ENCODE measurements at places on chromosomes 2 and 18.

DNA sequence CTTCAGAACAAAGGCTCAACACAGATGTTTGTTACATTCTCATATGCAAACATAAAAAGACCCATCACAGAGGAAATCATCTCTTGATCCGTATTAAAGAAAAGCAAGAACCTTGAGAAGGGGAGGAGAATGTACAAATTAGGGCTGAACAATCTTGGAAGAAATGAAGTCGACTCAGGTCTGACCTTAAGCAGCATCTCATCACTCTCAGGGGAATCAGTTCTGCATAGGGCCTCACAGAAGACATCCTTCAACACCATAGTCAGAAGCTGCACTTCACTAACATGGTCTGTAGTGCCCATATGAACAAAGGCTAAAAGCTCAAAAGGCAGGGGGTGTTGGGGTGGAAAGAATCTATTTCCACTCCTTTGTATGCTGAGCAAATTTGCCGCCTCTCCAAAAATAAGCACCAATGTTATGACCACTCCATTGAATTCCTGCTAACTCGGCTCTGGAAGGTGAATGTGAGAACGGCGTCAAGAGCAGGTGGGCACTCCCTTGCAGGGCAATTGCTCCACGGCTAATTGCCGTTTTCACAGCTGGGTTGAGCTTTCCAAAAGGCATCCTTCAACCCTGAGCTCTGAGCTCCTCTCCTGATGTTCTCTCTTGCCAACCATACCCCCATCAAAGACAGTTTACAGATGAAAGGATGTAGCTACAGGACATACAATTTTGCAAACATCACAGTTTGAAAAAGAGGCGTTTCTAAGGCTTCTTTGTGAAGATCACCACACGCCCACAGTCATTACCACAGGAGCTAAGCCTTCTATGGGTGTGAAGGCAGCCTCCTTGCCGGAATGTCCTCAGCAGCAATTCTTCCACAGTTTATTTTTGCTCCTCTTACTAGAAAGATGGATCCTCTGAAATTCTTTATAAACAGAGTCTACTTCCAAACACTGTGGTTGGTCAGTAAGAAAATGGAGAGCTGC is 10.0 kb downstream of the KLF7 start:
- no peak for DNase-seq

DNA sequence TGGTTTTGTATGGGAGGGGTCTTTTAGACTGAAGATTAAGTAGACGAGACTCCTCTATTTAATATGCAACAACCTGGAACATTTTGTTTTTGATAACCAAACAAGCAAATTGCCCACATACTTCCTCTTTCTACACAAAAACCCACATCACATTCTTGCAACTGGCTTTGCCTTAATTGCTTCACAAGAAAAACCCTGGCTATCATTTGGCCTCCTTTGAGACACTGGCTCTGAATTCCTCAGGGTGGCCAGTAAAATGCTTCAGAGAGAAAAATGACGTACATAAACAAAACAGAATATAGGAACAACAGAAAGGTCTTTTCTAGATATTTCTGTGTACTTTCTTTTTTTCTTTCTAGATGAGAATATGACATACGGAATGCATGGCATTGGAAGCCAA is 103.0 kb downstream of the TRIB2 start:
- no peak for DNase-seq

DNA sequence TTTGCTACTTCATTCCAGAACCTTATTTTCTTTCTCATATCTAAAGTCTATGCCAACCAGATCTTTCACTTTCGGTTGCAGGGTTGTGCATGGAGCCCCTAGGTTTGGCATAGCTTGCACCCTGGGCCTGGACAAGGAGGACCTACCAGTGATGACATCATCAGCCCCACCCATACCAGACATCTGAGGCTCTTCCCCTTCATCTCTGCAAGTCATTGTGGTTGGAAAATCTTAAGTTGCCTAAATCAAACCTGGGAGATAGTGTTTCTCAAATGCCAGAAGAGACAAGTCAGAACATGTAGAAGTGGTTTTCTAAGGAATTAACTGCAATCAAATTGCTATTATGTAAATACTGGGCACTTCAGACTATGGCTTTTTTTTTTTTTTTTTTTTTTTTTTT is 363.3 kb downstream of the ZNF516 start:
- DNase-seq, result no peak

DNA sequence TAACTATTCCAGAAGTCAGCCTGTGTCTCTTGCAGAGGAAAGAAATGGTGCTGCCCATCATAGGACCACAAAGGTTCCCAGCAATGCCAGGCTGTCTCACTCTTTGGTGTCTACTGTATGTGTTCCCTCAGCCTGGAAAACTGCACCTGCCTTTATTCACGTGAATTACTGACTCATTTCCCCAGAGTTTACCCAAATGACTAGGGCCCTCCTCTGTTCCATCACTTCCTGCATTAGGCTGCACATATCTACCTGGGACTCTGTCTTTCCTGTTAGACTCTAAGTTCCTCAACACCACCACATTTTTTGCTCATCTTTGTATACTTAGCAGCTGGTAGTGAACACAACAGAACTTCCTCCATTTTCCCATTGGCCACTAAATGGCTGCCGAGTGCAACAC is 188.3 kb downstream of the FHOD3 start:
- DNase-seq, result no peak

DNA sequence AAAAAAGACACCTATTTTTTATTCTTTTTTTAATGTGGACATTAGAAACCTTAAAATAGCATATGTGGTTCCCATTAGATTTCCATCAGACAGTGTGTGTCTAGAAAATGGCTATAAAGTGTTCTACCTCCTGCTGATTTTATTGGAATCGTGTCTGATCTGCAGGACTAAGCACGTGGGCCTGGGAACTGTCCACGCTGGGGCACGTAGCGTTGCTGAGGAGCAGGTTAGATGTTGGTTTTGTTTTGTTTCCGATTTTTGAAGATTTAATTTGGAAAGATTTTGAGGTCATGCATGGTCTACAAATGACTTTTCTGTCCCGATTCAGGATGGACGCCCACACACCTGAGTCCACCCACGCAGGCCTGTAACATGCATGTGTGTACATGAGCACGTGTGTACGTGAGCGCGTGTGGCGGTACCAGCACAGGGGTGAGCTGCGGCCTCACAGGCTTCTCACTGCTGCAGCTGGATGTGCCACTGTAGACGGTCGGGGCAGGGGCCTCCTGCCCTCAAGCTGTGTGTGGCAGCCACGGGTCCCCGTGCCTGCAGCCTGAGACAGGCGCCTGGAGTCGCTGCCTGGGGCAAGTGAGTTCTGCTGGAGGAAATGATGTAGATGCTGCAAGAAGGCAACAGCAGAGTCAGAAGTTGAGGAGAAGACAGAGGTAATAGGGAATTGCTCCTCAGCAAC is 99.7 kb upstream of the CTDP1 start:
- DNase-seq, result no peak

- DNase-seq, result no peak
These were observed 170.5 kb upstream of the KCNJ3 start for GRCh38 chr2:154527962-154528361.

- DNase-seq, result no peak
These were observed 190.4 kb upstream of the ID2 start for GRCh38 chr2:8491296-8492027.

DNA sequence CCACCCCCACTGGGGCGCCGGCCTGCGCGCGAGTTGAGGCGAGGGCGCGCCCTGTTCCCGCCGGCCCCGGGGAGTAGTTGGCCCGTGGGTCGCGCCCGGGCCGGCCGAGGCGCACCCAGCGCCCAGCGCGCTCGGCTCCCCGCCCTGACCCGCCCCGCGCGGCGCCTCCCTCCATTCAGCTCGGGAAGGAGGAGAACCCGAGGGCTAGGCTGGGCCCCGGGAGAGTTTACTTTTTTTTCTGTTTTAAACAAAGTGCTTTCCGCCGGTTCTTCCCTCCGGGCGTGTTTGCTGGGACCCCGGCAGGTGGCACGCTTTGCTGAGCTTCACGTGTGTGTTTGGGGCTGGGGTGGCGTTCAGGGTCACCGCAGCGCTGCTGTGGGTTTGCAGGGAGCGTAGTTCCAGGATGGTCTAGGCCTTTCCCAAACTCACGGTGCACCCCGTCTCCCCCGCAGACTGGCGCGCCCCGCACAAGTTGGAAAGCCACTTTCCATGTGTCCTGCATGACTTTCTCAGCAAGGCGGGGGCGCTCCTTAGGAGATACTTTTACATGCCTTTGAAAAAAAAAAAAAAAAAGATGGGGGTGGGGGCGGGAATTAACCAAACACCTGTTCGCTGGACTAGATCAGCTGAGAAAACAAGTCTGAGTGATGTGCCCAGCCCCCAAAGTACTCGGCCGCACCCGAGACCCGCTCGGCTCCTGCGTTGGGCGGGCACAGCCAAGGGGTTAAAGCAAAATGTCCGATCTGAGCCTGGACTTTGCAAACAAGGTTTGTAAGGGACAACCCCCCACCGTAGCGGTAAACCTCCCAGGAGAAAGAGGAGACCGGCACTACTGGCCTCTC is 825 bp downstream of the ITGA6 start:
- no peak for DNase-seq

DNA sequence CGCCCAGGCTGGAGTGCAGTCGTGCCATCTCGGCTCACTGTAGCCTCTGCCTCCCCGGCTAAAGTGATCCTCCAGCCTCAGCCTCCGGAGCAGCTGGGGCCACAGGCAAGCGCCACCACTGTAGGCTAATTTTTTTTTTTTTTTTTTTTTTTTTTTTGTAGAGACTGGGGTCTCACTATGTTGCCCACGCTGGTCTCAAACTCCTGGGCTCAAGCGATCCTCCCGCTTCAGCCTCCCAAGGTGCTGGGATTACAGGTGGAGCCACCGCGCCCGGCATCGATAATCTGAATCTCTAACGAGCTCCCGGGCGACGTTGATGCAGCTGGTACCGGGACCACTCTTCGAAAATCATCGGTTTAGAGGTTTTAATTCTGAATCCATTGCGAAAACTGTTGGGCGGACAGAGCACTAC is 520 bp upstream of the CYP20A1 start:
- no peak for DNase-seq

- DNase-seq, result no peak
These were observed 113.7 kb downstream of the BCL2 start for GRCh38 chr18:63205791-63206252.

- no peak for DNase-seq
These were observed 25.7 kb downstream of the MDH1 start for GRCh38 chr2:63614448-63614968.

DNA sequence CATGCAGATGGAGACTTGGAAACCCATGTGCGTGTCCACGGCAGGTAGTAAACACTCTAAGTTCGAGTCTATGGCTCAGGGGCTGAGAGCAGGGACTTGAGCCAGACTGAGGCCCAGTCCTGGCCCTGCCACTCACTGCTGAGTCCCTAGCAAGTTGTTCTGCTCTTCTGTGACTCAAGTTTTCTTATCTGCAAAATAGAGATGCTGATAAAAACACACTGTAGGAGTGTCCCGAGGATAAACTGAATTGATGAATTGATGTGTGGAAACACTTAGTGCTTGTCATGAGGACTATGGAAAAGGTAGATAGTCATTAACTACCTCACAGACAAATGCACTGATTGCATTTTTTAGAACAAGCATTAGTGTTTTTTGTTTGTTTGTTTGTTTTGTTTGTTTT is 73.2 kb downstream of the BOLA3 start:
- DNase-seq, result no peak

DNA sequence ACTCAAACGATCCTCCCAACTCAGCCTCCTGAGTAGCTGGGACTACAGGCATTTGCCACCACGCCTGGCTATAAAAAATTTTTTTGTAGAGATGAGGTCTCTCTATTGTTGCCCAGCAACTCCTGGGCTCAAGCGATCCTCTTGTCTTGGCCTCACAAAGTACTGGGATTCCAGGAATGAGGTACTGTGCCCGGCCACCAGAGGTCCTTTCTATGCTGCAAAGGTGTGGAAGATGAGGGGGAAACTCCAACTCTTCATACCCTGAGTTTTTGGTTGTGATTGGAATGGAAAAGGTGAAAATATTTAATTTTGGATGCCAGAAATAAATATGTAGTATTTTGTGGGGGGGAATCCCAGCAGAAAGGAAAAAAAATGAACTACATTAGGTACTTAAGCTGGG is 36.0 kb downstream of the MRPL33 start:
- no peak for DNase-seq

- DNase-seq, result no peak
These were observed 736.3 kb upstream of the ACVR2A start for GRCh38 chr2:147108548-147108947.
